Amygdala (tissue), 56 donors: ENCODE measurements at places on chromosomes 1 and 21.

DNA sequence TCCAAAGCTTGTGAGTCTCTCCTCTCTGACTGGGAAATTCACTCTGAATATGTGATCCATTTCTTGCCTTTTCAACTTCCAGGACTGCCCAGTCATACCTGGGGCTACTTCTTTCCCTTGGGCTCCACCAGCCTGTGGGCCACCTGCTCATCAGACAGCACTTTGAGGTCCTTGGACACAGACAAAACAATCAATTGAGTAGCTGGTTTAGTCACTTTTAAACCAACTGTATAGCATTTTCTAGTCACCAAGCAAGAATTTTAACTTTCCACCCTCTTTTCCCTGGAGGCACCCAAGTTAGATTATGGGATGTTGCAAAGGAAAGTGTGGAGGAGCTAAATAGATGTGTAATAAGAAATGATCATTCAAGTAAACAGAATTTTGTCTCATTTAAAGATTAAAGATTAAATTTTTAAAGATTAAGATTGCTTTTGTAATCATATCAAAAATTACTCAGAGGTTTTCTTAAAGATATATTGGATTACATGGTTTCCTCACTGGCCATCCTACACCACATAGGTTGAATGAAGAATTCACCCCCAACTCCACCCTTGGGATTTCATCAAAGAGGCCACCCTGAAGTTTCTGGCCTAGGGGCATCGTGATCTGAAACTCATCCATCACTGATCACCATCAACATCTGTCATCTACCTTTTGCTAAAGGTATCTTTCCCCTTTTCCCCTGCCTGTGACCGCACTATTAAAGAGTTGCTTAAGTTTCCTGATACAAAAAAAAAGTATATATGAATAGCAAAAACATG is 219.2 kb upstream of the NR5A2 start:
- DNase-seq = no peak

DNA sequence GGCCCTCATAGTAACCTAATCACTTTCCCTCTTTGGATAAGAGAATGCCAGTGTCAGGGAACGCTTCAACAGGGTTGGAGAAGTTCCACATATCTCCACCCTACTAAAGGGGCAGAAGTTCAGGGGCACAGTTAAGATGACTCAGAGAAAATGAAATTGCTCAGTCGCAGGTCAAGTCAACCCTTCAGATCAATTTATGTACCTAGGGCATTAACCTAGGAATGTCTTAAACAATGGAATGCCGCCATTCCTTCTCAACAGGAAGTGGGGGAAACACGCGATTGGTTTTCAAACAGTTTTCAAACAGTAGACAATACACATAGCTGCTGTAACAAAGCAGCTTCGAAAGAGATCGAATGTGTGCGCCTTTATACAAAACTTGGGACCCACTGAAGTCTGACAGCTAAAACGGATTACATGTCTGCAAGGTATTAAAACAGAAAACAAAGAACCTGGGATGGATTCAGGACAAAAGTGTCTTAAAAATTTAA is 897 bp downstream of the SLC25A24 start:
- DNase-seq = peak; percentile 8

- DNase-seq = no peak
Measured at GRCh38 chr1:116508984-116509980, 61.5 kb downstream of the CD58 start.

GRCh38 chr1:82108843-82109242 is 308.1 kb downstream of the ADGRL2 start:
- no peak for DNase-seq

DNA sequence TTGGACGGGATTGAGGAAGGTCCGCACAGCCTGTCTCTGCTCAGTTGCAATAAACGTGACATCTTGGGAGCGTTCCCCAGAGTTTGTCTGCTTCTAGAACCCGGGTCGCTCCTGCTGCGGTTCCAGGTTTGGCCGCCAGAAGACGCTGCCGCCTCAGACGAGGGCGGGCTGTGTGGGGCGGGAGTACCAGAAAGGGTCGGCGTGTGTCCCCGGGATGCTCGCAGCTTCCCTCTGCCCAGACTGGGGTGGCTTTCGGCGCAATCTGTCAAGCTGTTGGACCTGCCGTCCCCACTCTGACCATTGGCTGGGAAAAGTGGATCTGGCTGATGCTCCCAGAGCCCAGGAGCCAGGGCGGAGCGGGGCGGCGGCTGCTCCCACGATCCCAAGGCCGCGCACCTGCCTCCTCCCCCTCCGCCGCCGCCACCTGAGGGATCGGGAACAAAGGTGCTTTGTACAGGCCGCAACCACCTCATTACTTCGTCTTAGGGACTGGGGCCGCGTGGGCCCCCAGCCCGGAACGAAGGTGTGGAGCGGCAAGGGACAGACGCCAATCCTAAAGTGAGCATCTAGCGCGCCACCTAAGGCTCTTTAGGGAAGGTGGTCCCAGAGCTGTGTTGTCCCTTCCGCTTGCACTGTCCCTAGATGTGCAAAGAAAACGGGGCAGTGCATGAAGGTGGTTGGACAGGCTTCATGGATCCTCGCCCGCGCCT is 683 bp upstream of the EFNA4 start:
- DNase-seq = no peak
